ENCODE measurements at places on chromosomes 4 and X.

DNA sequence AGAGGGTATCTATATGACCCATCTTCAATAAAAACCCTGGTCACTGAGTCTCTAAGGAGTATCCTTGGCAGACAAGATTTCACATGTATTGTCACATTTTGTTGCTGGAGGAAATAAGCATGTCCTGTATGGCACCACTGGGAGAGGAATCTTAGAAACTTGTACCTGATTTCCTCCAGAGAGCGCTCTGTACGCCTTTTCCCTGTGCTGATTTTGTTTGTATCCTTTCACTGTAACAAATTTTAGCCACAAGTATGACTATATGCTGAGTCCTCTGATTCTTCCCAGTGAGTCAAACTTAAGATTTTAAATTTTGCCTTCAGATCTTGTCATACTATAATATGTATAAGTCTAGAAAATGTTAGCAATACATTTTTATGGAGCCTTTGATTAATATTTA is 102.8 kb downstream of the ITIH6 start:
- no peak for DNase-seq

DNA sequence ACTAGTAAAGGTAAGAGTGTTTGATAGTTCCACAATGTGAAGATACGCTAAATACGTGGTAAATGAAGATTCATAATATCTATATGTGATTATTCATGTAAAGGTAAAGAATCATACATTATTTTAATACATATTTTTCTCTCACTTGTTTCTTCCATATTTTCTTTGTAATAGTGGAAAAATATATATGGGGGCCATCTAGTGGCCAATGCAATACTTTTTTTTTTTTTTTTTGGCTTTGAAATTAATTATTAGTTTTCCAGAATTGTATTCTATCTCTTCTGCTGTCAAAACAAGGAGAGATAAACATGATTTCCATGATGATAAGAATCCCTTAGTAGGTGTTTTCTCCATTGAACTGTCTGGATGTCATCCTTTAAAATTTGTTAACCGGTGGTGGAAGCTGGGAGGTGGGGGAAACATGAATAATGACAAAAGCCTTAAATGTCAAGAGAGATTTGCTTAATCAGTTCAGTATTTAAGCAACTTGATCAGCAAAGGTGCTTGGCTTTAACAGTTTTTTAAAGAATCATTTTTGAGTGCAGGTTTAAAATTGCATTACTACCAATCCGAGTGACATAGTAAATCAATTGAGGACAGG is 508.7 kb upstream of the HTR2C start:
- no peak for DNase-seq

GRCh38 chrX:148204195-148204594 is 223.1 kb downstream of the FMR1NB start:
- no peak for DNase-seq

DNA sequence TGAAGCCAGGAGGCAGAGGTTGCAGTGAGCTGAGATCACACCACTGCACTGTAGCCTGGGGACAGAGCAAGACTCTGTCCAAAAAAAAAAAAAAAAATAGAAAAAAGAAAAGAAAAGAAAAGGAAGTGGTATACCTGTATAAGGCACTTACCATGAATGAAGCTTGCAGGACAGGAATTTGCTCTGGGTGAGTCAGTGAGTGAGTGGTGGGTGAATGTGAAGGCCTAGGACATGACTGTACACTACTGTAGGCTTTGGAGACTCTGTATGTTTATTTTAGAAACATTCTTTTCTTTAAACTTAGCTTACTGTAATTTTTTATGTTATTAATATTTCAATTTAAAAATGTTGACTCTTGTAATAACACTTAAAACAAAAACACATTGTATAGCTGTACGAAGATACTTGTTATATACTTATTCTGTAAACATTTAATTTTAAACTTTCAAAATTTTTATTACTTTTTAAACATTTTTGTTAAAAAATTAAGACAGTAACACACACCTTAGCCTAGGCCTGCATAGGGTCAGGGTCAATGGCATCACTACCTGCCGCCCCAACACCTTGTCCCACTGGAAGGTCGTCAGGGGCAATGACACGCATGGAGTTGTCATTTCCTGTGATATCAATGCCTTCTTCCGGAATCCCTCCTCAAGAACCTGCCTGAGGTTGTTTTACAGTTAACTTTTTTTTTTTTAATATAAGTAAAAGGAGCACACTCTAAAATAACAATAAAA is 78.7 kb downstream of the CLNK start:
- DNase-seq = peak; percentile 34

DNA sequence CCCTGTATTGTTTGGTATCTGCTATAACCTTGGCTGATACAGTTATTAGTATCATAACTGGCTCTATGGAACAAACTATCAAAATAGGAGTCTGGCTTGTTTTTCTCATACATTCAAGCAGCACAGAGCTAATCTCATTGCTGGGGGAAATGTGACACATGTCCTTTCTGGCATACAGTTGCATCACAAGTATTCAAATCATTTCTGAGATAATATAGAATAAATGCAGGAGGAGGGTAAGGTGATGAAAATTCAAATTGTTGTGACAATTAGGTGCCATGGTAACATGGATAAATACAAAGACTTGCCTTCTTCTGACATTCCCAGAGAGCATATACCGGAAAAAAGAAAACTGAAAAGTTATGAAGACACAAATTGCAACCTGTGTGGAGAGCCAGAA is 2706.8 kb downstream of the ARAP2 start:
- no peak for DNase-seq

DNA sequence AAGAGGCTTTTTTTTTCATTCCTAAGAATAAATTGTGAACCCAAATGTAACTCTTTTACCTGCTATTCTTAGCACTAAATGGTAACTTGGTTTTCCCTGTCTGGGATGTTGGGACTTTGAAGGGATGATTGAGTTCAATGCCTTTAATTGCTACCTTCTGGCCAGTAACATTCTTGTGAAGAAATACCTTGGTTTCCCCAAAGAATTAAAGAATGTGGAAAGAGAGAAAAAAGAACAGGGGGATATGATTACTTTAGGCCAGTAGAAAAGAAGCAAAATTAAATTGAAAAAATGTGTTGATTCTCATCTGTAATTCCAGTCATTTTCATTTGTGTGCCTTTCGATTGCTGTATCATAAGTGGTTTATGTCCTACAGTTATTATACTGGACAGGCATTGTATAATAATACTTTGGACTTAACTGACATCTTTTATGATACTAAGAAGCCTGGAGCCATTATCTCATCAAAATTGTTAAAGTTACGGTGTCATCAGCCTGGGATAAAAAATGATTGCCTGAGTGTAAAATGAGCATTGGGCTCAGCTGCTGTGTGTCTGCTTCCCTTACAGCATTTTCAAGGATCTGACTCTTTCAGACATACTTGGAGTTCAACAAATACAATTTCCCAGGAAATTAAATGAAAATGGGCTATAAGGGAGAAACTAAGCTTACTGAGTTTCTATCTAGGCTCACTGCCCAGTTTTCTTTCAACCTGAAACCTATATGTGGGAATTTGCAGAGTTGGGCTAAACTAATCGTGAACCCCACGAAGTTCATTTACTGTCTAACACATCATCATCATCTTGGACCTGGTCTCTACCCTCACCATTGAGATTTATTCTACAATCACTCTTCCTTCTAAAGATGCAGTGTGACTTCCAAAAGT is 146.3 kb downstream of the SHROOM3 start:
- no peak for DNase-seq

DNA sequence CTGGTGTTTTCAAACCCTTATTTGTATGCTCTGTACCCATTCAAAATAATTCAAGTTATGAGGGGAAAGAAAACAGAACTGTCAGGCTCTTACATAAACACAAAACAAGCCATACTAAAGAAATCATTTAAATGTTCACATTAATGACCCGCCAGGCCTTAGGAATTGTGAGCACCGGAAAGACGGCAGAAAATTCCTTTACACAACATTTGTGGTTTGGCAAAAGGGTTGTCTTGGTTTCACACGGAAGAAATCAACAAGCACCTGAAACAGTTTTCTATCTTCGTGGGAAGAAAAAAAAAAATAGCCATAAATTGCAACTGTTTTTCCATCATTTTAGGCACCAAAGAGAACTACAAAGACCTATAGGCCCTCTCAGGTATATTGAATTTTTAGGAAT is 188.5 kb upstream of the FTHL17 start:
- no peak for DNase-seq

DNA sequence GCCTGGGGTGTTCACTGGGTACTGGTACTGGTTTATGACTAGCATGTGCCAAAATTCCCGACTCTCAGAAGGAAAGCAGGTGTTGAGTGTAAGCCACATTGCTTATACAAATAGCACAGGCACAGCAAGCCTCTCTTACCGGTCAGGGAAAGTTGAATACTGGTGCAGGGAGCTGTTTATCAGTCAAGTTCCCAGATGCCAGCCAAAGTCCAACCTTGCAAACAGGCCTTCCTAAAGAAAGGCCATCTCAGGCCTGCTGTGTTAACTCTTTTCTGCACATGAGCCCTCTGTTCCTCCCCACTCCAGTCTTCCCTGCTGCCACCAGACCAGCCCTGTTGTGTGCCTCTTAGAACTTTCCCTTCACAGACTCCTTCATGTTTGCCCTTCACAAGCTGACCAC is 34.2 kb downstream of the PKD2 start:
- DNase-seq = no peak

DNA sequence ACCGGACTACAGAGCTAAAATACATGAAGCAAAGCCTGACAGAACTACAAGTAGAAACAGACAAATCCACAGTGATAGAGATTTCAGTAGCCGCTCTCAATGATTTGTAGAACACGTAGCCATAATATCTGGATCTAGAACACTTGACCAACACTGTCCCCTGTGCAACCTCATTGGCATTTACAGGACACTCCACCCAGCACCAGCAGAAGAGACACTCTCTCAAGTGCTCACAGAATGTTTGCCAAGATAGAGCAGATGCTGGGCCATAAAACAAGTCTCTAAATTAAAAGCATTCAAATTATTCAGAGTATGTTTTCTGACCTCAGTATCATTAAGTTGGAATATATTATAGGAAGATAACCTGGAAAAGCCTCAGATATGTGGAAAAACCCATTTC is 21.7 kb downstream of the HTT start:
- no peak for DNase-seq

DNA sequence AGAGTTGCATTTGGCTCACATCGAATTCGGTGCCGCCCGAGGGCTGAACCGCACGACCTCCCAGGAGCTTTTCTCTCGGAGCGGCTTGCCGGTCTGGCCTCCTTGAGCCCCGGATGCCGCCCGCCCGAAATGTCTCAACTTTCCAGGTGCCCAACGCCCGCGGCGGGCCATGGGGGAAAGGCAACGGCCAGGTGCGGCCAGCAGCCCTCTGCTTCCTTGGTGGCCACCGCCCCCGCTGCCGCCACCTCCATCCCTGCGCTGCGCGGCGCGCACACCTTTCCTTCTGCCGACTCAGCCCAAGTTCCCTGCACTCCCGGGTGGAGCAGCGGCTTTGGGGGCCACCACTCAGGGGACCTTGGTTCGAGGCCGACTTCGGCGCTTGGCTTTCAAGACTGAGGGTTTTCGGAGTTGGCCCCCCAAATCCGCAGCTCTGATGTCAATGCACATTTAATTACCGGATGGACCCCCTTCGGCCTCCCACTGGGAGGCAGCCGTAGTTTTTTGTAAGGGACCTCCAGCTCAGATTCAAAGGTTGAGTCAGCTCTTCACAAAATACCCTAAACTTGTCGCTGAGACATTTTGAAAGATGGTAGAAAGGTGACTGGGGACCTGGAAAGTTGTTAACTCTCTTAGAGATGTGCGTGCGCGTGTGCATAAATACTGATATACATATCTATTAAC is 1.1 kb downstream of the AFF2 start:
- no peak for DNase-seq

DNA sequence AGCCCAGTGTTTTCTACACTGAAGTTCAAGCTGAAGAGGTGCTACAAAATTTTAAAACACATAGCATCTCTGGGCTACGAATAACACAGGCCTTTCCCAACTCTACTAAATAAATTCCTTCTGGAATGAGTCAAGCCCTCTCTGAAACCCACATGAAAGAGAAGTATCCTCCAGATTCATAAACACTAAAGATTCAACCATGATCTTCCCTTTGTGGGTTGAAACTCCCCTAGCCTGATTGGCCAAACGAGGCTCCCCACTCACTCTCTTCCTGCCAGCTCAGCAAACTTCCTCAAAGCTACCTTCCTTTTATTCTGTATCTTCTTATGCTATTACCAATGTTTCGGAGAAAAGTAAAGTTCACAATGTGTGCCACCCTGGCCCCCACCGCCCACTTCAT is 95.4 kb downstream of the NKX6-1 start:
- no peak for DNase-seq

GRCh38 chr4:125369098-125369497 is 54.3 kb downstream of the FAT4 start:
- DNase-seq = no peak

DNA sequence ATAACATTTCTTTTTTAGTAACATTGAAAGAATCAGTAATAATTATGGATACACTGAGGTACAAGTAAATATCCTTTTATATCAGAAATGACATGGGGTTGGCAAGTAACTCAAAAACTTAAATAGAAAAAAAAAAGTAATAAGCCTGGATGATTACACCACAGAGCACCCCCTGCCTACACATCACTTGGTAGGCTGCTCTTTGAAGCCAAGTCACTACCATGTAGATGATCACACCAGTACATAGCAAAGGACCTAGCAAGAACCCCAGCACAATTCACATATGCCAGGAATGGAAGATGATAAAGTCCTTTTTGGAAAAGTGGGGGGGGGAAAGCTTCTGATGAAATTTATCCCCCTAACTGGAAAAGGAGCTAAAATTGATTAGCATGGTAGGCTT is 56.9 kb downstream of the METTL14 start:
- no peak for DNase-seq

DNA sequence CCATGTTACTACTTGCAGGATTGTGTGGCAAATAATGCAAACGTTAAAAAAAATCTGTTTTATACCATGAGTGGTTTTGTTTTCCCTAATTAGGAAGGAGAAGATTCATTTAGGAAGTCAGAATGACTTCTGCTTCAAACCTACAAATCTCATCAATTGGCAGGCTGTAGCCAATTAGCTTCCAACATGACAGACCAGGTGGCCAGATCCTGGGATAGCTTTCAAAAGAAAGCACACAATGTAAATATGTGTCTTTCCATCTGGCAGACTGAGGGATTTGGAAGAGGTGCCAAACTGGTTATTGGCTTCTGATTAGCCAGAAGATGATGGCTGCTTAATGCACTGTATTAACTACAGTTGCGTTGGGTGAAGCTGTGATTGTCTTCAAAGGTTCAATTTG is 432.8 kb downstream of the ANKRD50 start:
- no peak for DNase-seq

DNA sequence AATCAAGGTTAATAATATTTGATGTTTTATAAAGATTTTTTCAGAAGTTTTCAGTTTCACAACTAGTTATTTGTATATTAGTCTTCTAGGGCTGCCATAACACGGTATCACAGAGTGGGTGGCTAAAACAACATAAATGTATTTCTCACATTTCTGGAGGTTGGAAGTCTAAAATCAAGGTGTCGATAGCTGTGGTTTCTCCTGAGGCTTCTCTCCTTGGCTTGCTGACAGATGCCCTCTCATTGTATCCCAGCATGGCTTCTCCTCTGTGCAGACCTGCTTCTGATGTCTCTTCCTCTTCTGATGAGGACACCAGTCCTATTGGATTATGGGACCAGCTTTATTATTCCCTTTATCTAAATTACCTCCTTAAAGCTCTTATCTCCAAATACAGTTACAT is 1456.6 kb downstream of the STIM2 start:
- no peak for DNase-seq
